ENCODE measurements at places on chromosomes 7 and 10. TPM values are rescaled to one million over a fixed set of nuclear protein-coding genes. Genes with fewer than 3 reads are reported as not detected.

The ARHGAP22 gene
- 0.66 TPM for total RNA-seq

DNA sequence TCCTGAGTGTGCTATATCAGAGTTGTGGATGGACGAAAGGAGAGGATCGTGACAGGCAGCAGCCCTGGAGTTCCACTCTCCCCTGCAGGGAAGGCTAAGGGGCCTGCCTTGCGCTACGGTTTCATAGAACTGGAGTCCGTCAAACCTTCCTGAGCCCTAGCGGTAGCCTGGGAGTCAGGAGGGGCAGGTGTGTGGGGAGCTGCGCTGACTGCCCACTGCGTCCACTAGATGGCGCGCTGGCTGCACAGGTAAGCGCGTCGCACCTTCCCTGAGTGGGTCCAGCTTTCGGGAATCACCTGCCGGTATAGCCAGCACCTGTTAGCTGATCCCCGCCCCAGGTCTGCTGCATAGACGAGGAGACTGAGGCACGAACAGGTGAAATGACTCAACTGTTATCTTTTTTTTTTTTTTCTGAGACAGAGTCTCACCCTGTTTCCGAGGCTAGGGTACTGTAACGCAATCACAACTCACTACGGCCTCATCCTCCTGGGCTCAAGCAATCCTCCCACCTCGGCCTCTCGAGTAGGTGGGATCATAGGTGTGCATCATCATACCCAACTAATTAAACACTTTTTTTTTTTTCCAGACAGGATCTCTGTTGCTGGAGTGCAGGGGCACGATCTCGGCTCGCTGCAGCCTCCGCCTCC is 20.2 kb upstream of the BAIAP2L1 start:
- peak; percentile 25 for DNase-seq

The DENND2A gene
- not detected for total RNA-seq

DNA sequence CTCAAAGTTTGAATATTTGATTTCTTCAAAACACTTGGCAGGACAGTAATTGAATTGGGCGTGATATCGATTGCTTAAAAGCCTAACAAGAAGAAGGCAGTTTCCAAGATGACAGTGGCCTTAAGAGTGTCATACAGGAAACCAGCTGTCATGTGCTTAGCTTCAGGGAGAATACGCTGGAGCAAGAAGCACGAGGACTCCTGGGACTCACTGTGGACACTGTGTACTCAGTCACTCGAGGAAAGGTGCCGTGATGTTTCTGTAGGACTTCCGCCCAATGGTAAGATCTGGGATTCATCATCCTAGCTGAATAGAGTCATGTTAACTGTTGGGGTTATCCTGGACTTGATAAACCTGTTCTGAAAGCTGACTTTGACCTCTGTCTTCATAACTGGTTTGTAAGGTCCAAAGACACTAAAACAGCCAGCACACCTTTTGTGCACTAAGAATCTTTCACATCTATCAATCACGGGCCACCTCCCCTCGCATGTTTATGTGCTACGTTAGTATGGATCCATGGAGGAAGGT is 113.5 kb downstream of the CELF2 start:
- no peak for DNase-seq

The GPR141 gene
- total RNA-seq, result not detected

GRCh38 chr7:139651308-139651707 is 126.5 kb downstream of the HIPK2 start:
- no peak for DNase-seq

DNA sequence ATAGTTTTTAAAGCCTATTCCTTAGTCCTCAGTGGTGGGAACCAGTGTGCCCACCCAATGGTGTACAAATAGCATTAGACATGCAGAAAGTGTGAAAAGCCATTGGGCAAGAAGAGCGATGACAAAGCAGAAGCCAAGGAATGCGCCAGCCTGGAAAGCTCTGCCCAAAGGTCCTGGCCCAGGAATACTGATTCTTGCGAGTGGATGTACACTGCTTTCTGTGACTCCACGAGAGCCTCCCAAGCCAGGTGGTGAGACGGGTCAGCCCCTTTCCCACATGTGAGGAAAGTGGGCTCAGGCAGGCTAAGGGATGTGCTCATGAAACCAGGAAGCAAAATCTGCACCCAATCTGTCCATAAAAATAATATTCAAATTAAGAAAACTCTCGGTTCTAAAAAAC is 106.6 kb downstream of the ADCY1 start:
- no peak for DNase-seq

The PRKCQ gene
- 45.9 TPM for total RNA-seq

The OR2A1 gene
- total RNA-seq, result not detected

The ZP3 gene
- 4.2 TPM for total RNA-seq

- DNase-seq, result no peak
These were observed 5.6 kb downstream of the HTRA1 start for GRCh38 chr10:122466951-122467381.

The ACSM6 gene
- total RNA-seq, result not detected

DNA sequence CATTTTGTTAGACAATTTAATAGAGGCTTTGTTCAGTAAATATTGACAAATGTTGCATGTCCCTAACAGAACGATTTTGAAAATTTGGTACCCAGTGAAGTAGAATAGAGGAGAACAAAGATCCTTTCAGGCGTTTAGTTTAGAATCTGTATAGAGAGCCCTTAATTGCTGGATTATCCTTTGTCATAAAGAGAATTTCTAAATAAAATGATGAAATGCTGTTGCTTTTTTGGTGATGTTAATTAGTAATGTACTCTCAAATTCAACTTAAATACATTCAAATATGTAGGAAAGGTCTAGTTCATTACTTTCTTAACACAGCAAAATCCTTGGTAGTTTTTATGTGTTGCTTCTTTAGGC is 1.2 kb downstream of the LUC7L2 start:
- DNase-seq, result no peak

GRCh38 chr10:69285699-69286098 is 7.4 kb downstream of the HK1 start:
- no peak for DNase-seq

The DOCK4 gene
- 0.37 TPM for total RNA-seq

- no peak for DNase-seq
These were observed 76.8 kb downstream of the DIP2C start for GRCh38 chr10:612696-613095.

DNA sequence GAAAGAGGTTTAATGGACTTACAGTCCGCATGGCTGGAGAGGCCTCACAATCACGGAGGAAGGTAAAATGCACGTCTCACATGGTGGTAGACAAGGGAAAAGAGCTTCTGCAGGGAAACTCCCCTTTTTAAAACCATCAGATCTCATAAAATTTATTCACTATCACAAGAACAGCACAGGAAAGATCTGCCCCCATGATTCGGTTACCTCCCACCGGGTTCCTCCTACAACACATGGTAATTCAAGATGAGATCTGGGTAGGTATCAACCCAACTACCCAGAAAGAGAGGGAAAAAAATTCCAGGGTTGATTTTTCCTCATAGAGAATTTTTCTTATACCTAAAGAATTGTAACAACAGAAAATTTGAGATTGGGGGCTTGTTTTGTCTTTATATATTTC is 13.9 kb downstream of the RAPGEF5 start:
- no peak for DNase-seq
